ENCODE measurements at places on chromosomes 12 and 14.

GRCh38 chr12:95705143-95705542, 85.4 kb downstream of the NTN4 start:
- no peak for DNase-seq

DNA sequence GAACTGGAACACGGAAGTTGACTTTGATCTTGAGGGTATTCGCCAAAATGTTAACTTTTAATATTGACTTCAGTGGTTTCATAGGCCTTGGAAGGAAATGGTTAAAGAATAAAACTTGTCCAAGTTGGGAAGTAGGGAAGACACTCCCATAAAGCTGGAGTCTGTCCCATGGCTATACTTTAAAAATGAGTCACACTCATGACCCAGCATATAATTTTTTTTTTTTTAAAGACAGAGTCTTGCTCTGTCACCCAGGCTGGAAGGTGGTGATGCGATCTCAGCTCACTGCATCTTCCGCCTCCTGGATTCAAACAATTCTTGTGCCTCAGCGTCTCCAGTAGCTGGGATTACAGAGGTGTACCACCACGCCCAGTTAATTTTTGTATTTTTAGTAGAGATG, 19.6 kb downstream of the TMPRSS12 start:
- no peak for DNase-seq

DNA sequence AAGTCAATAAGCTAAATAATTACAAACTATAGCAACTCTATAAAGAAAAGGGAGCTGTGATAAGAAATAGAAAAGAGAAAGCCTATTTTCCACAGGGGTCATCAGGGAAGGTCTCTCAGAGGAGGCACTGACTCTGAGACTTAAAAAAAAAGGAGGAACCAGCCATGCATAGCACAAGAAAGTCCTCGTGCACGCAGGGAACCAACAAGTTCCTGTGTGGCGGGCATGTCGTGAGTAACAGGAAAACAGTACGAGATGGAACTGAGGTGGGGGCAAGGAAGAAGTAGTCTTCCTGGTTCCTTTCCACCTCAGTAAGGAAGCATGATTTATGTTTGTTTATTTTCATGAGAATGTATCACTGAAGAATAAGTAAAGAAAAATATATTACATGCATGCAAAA, 367.0 kb upstream of the TMEM132C start:
- no peak for DNase-seq

DNA sequence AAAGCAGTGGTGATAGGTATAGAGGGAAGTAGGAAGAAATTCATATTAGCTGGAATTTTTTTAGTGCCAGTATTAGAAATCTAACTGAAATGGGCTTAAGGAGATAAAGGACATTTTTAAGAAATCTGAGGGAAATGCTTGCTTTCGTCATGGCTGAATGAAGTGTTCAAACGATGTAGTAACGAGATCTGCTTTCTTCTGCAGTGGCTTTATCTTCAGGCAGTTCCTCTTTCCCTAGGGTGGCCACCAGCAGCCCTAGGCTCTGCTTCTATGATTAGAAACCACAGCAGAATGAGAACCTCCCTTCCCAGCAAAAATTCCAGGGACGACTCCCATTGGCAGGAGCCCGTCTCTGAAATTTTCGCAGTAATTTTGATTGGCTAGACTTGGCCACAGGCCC, 163.9 kb upstream of the FRMD6 start:
- no peak for DNase-seq

DNA sequence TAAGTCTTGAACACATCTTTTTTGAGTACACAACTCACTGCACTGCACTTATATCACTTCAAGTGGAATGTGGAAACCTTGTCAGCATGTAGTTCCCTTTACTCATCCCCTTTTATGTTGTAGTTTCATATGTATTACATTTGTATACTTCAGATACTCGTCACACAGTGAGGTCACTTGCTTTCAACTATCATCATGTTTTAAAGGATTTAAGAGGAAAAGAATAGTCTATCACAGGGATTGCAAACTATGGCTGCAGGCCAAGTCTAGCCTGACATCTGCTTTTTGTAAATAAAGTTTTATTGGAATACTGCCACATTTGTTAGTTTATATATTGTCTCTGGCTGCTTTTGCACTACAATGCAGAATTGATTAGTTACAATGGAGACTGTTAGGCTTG, 24.3 kb downstream of the CNOT2 start:
- no peak for DNase-seq

All from NCI-H524 (cell line).